Urinary bladder (tissue), 4 donors: ENCODE measurements at places on chromosomes 16 and 17. TPM values are rescaled to one million over a fixed set of nuclear protein-coding genes. Genes with fewer than 3 reads are reported as not detected.

SGCA gene
- total RNA-seq, result 15.4 TPM

ZSCAN10 gene
- not detected for total RNA-seq

GSG1L2 gene
- total RNA-seq, result not detected

FNDC8 gene
- not detected for total RNA-seq

TEKT5 gene
- total RNA-seq, result 0.32 TPM

NPIPB13 gene
- 3.8 TPM for total RNA-seq

MYH13 gene
- total RNA-seq, result 0.05 TPM

ZFP90 gene
- 55.9 TPM for total RNA-seq
